Activated CD4-positive, alpha-beta T cell treated with anti-CD3 and anti-CD28 coated beads, Interleukin-2, Interleukin-6, amounts not matched to agents 100 ng/mL and 50 ng/mL, durations not matched to agents 16 hours and 8 hours (primary cell): ENCODE measurements at places on chromosomes 16 and 17.

DNA sequence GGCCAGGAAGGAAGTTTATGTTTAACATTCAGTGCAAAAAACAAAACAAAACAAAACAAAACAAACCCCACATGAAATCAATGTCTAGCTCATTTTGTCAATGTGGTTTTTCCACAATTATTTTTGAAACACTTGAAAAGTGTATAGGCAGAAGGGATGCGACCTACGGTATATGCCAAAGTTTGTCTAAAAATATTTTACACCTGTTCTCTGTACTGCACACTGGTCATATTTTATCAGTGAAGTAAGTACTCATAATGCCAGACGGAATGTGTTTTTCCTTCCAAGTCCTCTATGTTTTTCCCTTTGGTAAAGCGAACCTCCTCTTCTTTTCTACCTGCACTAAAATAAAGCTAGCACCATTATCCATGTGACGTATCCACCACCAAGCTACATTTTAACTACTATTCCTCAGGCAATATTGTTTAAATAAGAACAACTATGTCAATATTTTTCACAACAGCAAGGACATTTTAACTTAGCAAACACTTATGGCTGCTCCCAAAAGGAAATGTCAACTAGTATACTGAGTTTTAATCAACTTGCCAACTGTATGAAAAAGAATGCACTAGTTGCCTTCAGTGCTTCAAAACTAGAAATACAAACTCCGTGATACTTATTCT, 10.3 kb downstream of the TOB1 start:
- no peak for DNase-seq

- no peak for DNase-seq
Observed at GRCh38 chr16:89749637-89750036, 28.3 kb downstream of the ZNF276 start.

DNA sequence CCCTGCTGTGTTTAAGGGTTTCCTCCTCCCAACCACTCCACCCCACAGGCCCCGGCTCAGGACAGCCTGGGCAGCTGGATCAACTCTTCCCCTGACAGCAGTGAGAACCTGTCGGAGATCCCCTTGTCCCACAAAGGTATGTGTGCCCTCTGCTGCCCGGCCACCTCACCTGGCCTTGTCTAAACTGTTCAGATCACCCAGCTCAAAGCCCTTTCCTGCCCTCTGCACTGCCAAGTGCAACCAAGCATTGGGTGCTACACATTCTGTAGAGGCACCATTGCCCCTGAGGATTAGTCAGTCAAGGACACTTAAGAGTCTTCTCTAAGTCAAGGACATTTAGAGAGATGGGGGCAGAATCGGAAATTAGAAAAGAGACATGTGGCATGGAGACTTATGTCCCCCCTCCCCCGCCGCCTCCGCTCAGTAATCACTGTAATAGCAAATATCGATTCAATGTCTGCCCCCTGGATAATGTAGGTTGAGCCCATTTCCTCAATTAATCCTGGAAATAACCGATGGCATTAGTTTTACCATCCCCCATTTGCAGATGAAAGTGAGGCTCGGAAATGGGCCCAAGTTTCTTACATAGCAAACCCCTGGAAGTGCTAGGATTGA, 8.1 kb downstream of the BTBD17 start:
- no peak for DNase-seq

GRCh38 chr17:65514082-65514481, 47.4 kb downstream of the AXIN2 start:
- peak; percentile 14 for DNase-seq

DNA sequence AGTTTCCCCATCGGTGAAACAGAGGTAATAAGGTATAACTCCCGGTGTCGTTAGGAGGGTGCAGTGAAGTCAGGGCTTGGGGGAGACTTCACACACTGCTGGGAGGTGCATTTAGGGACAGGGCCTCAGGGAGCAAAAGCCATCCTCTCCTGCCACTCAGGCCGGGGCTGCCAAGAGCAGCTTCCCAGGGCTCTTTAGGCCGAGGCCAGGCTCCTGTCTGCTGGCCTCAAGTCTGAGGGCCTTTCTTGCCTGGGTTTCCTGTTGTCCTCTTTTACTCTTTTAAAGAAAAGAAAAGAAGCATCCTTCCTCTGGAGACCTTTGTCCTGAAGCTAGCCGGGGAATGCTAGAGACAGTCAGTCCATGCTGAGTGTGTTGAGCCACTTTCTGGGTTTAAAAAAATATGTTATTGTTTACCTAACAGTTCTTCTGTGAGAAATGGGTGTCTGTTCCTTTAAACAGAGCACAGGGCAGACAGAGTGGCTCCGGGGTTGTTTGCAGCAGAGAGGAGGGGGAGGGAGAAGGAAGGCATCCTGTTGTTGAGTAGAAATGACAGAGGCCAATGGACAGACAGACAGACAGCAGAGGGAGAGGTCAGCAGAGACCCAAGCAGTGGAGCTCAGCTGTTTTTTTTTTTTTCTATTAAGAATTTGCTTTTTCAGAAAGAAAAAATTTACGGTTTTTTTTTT, 79.1 kb downstream of the C17orf67 start:
- DNase-seq = no peak

GRCh38 chr17:13002761-13003453, 14.9 kb downstream of the ELAC2 start:
- DNase-seq = peak; percentile 42

GRCh38 chr17:70295731-70296130, 126.4 kb downstream of the KCNJ2 start:
- DNase-seq = no peak

- no peak for DNase-seq
Observed at GRCh38 chr17:40937384-40937819, at the start of gene KRT23. Gene KRT23 (minus strand): TSS chr17:40937646. CDS start chr17:40936603, 1,043 bp downstream.

DNA sequence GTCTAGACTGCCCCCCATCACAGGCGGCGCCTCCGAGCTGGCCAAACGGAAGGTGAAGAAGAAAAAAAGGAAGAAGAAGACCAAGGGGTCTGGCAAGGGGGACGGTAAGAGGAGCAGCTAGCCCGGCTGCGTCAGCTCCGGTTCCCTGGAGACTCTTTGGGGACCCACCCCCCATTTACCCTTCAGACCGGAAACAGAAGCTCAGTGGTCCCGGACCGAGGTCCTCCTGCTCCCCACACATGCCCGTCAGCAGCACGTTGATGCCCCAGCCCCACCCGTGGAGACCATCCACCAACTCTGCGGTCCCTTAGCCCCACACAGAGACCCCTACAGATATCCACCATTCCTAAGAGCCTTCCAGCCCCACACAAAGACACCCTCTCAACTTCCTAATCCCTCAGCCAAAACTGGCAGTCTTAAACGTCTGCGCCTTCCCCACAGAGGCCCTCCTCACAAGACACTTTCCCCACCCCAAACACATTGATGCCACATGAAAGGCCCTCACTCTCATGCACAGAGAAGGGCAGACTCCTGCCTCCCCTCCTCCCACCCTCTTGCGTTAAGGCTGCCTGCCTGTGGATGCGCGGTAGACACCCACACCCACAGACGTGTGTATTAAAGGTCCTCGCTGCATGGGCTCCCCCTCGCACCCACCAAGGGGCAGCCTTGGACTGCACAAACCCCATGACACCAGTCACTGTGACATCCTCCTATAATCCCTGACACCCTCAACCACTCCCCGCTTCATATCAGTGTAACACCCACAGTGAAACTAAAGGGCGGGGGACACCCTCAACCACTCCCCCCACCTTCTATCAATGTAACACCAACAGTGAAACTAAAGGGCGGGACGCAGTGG, 58.2 kb upstream of the RPH3AL start:
- DNase-seq = peak; percentile 57

GRCh38 chr16:58425756-58426494, 33.7 kb downstream of the GINS3 start:
- DNase-seq = peak; percentile 59

DNA sequence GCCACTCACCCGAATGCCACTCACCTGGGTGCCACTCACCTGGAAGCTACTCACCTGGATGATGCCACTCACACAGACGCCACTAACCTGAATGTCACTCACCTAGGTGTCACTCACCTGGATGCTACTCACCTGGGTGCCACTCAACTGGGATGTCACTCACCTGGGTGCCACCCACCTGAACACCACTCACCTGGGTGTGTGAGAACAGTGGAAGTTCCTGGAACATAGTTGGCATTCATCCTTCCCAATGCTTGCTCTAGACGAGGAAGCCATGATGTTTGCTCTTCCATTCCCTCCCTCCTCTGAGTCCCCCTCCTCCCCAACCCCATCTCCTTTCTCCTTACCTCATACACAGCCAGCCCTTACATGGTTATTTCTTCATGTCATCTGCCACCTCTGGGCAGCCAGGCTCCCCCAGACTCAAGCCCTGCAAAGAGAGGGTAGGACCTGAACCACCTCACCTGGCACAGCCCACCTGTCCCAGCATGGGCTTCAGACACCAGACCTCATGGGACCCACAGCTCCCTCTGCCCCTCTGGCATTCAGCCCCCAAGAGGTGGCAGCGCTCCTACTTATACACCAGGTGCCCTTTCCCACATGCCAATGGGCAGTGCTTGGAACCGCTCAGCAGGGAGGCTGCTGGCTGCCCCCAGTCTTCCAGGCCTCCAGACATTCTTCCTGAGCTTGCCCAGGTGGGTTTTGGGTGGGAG, 171.8 kb upstream of the FOXF1 start:
- DNase-seq = no peak

DNA sequence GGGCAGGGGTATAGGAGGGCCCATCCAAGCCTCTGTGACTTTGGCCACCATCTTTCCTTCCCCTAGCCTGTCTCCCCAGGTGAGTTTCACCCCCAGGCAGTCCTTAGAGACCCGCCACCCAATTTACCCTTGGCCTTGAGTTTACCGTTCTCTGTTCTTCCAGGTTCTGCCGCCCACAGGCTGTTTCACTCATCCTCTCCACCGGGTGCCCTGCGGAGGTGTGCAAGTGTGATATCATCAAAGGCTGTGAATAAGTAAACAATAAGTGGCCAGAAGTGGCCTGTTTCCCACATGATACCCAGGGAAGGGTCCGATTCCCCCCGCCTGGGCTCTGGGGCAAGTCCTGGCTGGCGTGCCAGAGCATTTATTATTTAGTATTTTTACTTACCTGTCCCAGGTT, 15.1 kb upstream of the TLCD3B start:
- no peak for DNase-seq

DNA sequence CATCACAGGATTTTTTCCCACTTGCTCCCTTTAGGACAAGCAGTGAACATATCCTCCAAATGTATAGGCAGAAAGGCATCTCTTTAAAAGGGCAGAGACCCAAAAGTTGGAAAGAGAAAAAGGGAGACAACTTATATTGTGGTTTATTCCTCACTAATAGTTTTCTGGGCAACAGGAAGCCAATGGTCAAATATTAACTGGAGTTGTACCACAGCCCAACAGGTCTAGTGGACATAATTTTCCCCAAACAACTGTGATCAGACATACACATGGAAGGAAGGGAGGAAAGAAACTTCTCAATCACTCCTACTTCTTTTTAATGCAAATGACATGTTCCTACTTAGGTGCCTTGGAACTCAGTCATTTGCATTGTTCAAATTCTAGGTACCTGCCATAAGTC, 78.4 kb downstream of the SOX9 start:
- no peak for DNase-seq

DNA sequence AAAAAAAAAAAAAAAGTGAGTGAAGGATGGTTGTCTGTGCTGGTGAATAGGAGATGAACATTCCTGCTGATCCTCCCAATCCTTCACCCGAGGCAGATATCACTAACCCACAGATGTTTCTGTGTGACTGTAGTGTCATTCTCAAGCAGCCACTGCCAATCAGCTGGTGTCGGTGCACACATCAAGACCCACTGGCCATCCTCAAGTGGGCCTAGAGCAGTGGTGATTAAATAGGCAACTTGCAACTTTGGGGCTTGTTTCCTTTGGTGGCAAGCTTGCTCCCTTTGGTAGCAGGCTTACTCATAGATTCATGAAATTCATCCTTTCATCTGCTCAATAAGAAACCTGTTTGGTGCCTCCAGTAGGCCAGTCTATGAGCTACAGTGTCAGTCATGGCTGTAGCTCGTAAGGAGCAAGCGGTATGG, 51.1 kb upstream of the LGALS9 start:
- peak; percentile 86 for DNase-seq

DNA sequence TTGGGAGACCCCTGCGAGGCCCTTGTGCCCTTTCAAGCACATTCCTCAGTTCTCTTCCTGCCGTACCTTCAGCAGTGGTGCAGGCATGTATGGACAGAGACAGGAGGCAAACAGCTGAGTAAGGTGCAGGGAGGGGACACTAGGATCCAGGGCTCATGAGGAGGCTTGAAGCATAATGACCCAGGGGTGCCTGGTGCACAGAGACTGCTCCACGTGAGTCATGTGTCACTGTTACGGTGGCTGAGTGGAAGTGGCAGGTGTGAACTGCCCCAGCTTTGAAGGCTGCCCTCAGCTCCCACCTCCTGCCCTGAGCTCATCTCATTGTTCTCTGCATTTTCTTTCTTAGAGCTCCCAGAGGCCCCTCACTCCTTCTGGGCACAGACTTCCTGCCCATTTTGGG, 124.8 kb downstream of the NTN1 start:
- DNase-seq = no peak

DNA sequence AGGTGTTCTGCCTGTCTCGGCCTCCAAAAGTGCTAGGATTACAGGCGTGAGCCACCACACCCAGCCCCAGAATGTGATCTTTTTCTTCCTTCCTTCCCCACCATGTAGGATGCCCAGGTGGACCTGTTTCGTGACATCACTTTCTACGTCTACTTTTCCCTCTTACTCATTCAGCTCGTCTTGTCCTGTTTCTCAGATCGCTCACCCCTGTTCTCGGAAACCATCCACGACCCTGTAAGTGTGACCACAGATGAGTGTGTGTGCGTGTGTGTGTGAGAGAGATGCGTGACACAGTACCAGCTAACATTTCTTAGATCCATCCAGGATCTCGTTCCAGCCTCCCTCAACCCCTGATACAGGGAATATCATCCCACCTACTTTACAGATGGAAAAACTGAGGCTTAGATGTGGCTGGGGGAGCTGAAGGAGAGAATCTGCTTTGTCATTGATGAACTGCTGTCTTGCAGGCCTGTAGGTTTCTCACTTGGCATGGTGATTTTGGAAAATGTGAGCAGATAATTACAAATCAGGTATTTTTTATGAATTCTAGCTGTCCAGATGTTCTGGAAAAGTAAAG, 67.1 kb downstream of the ABCC1 start:
- DNase-seq = peak; percentile 18

GRCh38 chr16:71484006-71484893, 4.9 kb downstream of the ZNF19 start:
- peak; percentile 86 for DNase-seq

GRCh38 chr16:17356243-17356933, 114.4 kb downstream of the XYLT1 start:
- DNase-seq = no peak

GRCh38 chr16:56190048-56190676, 1.1 kb upstream of the GNAO1 start:
- no peak for DNase-seq

GRCh38 chr17:45895969-45896785, 1.8 kb downstream of the MAPT start:
- no peak for DNase-seq

GRCh38 chr16:65213866-65214595, 92.2 kb upstream of the CDH11 start:
- DNase-seq = no peak
